ENCODE measurements at places on chromosomes 16 and 17.

GRCh38 chr17:28744972-28745785 is 1.4 kb downstream of the TRAF4 start:
- no peak for DNase-seq

DNA sequence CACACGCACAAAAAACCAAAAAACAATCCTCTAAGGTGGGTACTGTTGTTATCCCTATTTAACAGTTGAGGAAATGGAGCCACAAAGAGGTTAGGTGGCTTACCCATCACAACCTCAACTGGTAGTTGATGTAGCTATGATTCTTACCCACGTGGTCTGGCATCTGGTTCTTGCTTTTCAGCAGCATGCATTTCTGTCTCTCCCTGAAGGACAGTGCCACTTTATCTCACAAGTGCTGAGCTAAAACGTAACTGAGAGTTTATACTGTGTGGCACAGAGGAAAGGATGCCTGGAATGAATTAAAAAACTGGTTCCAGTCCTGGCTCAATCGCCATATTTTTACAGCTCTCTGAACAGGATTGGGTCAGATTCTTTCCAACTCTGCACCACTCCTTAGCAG is 1.9 kb upstream of the CORO6 start:
- DNase-seq: no peak

- no peak for DNase-seq
These were observed 57.8 kb downstream of the BMERB1 start for GRCh38 chr16:15492091-15492740.

- no peak for DNase-seq
These were observed 14.0 kb upstream of the TRAP1 start for GRCh38 chr16:3731126-3731935.

DNA sequence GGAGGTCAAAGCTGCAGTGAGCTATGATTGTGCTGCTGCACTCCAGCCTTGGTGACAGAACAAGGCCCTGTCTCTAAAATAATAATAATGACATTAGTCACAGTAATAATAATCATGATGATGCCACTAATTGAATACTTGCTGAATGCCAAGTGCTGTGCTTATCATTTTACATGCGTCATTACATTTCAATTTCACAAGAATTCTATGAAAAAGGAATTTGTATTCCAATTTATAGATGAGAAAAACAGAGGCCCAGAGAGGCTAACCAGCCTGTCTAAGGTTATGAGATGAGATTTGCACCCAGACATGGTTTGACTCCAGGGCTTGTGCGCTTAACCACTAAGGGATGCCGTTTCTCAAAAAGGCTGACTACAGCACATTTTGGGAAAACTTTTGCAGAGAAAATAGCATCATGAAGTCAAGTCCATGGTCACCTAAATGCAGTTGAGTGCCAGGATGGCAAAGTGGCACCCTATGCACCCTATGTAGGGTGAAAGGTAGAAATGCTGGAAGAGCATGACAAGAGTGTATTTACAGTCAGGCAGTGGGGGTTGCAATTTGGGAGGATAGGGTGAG is 144.3 kb upstream of the CACNG3 start:
- DNase-seq: no peak

DNA sequence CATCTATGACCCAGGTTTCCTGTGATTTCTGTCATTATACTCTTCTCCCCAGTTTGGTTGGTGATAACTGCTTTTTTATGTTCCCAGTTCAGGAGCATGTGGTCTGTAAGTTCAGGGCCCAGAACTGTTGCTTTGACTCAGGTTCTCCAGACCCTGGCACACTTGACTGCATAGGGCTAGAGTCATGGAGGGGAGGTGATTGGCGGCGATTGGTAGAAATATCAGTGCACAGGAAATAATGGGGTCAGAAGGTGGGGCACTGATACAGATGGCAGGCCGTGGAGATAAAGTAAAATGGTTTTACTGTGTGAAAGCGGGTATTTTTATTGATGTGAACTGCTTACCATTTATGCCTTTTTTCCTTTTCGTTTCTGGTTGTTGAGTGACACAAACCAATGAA is 28.7 kb downstream of the TAC4 start:
- DNase-seq: no peak

DNA sequence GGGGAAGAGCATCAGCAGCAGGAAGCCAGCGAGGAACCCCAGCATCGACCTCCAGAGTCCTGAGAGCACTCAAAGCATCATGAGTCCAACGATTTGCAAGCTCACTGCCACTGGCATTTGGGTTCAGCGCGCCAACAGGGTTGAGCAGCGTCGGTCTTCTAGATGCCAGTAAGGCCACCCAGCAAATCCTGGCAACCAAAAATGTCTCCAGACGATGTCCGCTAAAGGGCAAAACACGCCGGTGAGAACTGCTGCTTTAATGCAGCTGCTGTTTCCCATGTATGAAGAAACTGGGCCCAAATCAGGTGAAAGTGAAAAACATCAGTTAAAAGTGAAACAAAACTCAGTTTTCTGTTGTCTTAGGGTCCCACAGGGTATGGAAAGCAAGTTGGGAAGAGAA is 70.2 kb downstream of the ANKRD11 start:
- no peak for DNase-seq

- DNase-seq: no peak
These were observed 43.9 kb upstream of the KIFC3 start for GRCh38 chr16:57846078-57846697.

- DNase-seq: no peak
These were observed 11.0 kb upstream of the CCR7 start for GRCh38 chr17:40576113-40576740.

- DNase-seq: no peak
These were observed at the start of gene ERBB2 for GRCh38 chr17:39699818-39700147. Gene ERBB2 (plus strand): TSS chr17:39700064. CDS start chr17:39700239, 175 bp downstream.

GRCh38 chr17:61966191-61966590 is 38.4 kb upstream of the INTS2 start:
- DNase-seq: no peak

GRCh38 chr16:51839727-51840462 is 688.8 kb upstream of the SALL1 start:
- no peak for DNase-seq

DNA sequence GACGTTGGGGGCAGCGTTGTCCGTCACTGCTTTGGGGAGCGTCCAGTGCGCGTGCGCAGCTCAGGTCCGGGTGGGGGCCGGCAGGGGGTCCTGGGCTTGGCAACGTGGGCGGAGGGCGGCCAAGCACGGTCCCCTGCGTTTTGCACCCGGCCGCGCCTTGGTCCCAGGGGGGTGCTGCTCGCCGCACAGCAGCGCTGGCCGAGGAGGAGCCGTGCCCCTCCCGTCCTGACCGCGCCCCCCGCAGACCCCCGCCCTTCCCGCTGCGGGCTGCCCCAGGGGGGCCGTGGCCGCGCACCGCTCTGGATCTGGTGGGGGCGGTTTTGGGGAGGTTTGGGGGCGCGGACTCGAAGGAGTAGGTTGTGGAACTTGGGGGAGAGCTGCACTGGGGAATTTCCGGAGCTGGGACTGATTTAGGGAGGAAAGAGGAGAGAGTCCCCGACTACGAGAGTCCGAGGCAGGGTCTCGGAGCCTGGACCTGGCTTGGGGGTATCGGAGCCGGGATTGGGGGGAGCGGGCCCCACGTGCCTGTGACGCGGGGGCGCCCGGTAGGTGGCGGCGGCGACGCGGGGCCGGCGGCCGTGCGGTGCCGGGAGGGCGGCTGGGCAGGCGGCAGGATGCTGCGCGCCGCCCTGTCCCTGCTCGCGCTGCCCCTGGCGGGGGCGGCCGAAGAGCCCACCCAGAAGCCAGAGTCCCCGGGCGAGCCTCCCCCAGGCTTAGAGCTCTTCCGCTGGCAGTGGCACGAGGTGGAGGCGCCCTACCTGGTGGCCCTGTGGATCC is at the start of gene SLC9A5:
TSS of gene SLC9A5 (plus strand) at position 579 of the 777 bp plus-strand sequence. CDS start at position 615, 36 bp downstream.
- no peak for DNase-seq

- DNase-seq: no peak
These were observed 388.0 kb downstream of the SEC14L1 start for GRCh38 chr17:77528516-77529327.

DNA sequence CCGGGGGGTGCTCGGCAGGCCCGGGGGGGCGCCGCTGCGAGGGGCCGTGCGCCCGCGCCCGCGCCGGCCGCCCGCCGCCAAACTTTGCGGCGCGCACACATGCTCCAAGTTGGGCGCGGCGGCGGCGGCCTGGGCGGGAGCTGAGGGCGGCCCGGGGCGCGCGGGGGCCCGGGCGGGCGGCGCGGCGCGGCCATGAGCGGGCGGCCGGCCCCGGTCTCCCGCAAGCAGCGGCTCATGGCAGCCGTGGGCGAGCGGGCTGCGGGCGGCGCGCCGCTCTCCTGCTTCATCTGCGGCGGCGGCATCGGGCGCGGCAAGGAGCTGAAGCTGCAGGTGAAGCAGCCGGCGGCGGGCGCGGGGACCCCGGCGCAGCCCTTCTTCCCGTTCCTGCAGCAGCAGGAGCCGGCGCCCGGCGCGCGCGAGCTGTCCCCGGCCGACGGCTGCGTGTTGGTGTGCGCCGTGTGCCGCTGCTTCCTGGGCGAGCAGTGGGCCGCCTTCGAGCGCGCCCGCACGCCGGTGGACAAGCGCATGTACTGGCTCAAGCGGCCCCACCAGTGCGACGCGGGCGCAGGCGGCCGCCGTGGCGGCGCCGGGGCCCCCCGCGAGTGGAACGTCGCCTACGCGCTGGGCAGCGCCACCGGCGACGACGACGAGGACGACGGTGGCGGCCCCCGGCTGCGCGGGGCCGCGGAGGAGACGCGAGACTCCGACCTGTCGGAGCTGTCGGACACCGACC is 57.2 kb upstream of the CIBAR2 start:
- no peak for DNase-seq

DNA sequence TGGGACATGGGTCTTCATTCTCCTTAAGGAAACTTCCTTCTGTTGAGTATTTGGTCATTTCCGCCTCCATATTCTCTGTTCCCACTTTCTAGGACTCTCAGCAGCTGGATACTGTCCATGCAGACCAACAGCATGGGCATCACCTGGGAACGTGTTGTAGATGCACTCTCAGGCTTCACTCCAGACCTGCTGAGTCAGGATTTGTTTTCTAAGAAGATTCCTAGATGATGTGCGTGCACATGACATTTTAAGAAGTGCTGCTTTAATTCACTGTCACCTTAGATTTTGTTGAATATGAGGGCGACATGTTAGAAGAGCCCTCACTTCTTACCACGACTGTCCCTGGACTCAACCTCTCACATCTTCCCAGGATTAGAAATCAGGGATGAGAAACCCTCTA is 10.0 kb upstream of the SDK2 start:
- no peak for DNase-seq

GRCh38 chr17:45361451-45361850 is 44.6 kb upstream of the MAP3K14 start:
- DNase-seq: no peak

DNA sequence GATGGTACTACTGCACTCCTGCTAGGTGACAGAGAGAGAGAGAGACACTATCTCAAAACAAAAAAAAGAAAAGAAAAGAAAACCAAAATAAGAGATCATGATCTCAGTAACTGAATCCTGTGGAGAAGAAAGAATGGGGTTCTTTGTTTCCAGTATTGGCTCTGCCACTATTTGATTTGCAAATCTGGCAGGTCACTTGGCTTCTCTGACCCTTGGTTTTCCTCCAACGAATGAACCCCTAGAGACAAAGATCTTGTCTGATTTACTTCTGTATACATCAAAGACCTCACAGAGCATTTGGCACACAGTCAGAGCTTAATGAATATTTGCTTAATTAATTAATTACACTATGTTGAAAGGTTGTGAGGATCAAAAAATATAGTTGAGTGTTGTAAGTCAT is 47.9 kb upstream of the NLK start:
- DNase-seq: no peak

DNA sequence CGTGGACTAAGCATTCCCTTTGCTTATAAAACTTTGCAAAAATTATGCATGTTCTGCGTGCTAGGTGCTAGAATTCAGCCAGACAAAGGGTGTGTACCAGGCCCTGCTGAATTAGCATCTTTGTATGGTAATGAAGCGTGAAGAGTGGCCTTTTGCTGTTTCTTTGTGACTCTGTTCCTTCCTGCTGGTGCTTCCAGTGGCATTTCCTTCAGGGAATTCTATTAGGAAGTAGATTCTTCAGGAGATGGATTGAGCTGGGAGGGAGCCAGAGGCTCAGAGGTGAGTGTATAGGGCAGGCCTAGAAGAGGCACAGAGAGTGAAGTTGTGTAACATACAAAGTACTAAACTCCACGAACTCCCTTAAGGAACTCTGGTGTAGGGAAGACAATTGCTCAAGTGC is 73.9 kb upstream of the ASIC2 start:
- DNase-seq: no peak

DNA sequence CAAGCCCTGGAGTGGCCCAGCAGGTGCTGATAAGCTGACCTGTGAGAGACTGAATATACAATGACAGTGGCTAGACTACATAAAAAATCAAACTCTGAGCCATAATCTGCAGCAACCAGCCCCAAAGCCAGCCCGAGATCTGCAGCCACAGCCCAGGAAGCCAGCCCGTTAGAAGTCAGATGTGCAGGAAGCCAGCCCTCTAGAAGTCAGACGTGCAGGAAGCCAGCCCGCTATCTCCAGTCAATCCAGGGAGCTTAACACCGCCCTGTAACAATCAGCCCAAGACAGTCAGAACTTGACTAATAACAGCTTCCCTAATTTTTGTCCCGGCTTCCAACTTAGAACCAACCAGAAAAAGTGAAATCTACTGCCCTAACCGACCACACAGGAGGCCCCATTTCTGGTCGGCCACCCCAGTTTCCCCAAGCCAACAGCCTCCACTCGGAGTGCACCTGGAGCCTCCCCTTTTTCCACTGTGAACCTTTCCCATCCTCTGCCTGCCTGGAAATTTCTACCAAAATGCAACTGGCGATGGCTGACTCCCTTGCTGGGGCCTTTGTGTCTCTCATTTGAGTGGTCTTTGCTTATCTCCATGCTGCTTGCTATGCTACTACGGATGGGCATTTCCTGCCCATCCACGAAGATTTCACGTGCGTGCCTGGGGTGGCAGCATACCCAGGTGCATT is 769.3 kb downstream of the KCNJ18 start:
- no peak for DNase-seq

- DNase-seq: no peak
These were observed 8.0 kb downstream of the CTRB1 start for GRCh38 chr16:75226550-75227360.

- no peak for DNase-seq
These were observed 11.0 kb downstream of the KRT32 start for GRCh38 chr17:41456204-41456603.

- DNase-seq: no peak
These were observed 9.5 kb upstream of the RAB40C start for GRCh38 chr16:580141-580945.

GRCh38 chr17:41538565-41538991 is 10.5 kb upstream of the KRT19 start:
- DNase-seq: no peak

GRCh38 chr17:22484826-22485225 is 792.5 kb downstream of the KCNJ18 start:
- no peak for DNase-seq

DNA sequence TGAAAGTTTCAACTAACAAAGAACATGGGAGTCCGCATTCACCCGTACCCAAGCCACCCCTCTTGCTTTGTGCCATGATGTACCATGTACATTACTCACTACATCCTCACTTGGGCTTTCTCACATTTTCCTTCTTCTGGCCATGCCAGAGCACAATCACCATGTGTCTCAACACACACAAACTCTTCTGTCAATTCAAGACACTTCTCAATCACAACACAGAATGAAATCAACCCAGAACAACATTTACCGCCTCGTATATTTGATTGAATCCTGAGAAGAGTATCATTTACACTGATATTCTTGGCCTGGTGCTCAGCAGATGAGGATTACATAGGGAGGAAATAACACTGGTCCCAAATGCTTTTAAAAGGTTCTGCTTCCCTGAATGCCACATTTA is 4.5 kb downstream of the ADAMTS18 start:
- DNase-seq: no peak

GRCh38 chr16:89870440-89870839 is 3.0 kb upstream of the TCF25 start:
- no peak for DNase-seq
